ENCODE measurements at places on chromosomes 6 and 20. TPM values are rescaled to one million over a fixed set of nuclear protein-coding genes. Genes with fewer than 3 reads are reported as not detected.

The RAET1L gene
- total RNA-seq: 0.25 TPM

The ALDH8A1 gene
- total RNA-seq: 0.40 TPM

The KCNK5 gene
- total RNA-seq: 1.1 TPM

The VWA7 gene
- 1.2 TPM for total RNA-seq

The BPIFB4 gene
- total RNA-seq: not detected

The DLK2 gene
- total RNA-seq: 5.0 TPM

The PRR18 gene
- total RNA-seq: 0.17 TPM

The RAMACL gene
- total RNA-seq: 0.23 TPM

The KIF6 gene
- total RNA-seq: 0.48 TPM

The PTCRA gene
- not detected for total RNA-seq

The IP6K3 gene
- not detected for total RNA-seq

The IMPG1 gene
- total RNA-seq: not detected

The KHDRBS2 gene
- not detected for total RNA-seq

The TSPYL4 gene
- total RNA-seq: 3.0 TPM

The LRRN4 gene
- total RNA-seq: not detected

The ITPR3 gene
- 37.0 TPM for total RNA-seq

The MUCL3 gene
- not detected for total RNA-seq

The PTK6 gene
- 2.4 TPM for total RNA-seq

The CALHM4 gene
- total RNA-seq: not detected

The KCNK15 gene
- 0.62 TPM for total RNA-seq

The ISM1 gene
- 0.42 TPM for total RNA-seq

The PPP1R14C gene
- total RNA-seq: 0.83 TPM

The CENPW gene
- total RNA-seq: 42.2 TPM

The HLA-DRA gene
- total RNA-seq: not detected

The BRPF3 gene
- total RNA-seq: 12.9 TPM

The GLP1R gene
- total RNA-seq: not detected

The SIRPB1 gene
- 0.57 TPM for total RNA-seq

The TMEM200A gene
- not detected for total RNA-seq

The GSTA3 gene
- not detected for total RNA-seq

The POM121L2 gene
- not detected for total RNA-seq

The TMEM74B gene
- total RNA-seq: 2.6 TPM

The TRIM31 gene
- 2.1 TPM for total RNA-seq

The MYMX gene
- total RNA-seq: not detected

The ZNF165 gene
- total RNA-seq: 1.3 TPM

The RFX6 gene
- not detected for total RNA-seq

The NNAT gene
- total RNA-seq: not detected

The GRIK2 gene
- total RNA-seq: 0.22 TPM

The CRISP3 gene
- total RNA-seq: not detected

The EPHA7 gene
- total RNA-seq: 0.08 TPM

The PTCHD4 gene
- total RNA-seq: not detected

The TJAP1 gene
- total RNA-seq: 21.4 TPM

The NELFCD gene
- total RNA-seq: 48.9 TPM

The OOEP gene
- total RNA-seq: not detected

The SLC22A3 gene
- total RNA-seq: 35.7 TPM

The KCNG1 gene
- 30.8 TPM for total RNA-seq

The HTR1E gene
- total RNA-seq: not detected

The PLCB1 gene
- 1.0 TPM for total RNA-seq

The MRS2 gene
- 20.4 TPM for total RNA-seq

The BPIFA1 gene
- total RNA-seq: not detected

The RIMS1 gene
- not detected for total RNA-seq

The GTSF1L gene
- not detected for total RNA-seq

The RGS19 gene
- total RNA-seq: 20.7 TPM

The JPH2 gene
- 0.83 TPM for total RNA-seq

The ATF6B gene
- total RNA-seq: 36.7 TPM

Data from A549 treated with CpdA at 1 μM for 4 hours (cell line).